ENCODE measurements at places on chromosomes 11 and 22.
A peak's percentile ranks its signal among the peaks of the same experiment; 100 is the strongest.

DNA sequence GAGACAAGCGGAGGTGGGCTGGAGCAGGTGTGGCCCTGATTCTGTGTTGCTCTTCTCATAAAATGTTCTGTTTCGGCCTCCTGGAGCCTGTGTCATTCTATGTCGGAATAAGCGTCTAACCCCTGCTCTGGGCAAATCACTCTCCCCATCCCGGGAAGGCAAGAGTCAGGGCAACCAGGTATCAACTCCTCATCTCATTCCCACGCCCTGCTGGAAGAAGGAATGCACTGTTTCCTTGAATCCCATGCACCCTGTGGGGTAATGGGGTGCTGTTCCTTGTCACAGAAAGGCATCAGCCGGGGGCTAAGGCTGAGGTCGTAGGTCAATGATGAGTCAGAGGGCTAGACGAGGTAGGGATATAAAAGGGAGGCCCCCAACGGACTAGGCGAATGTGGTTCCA lies 2.6 kb downstream of the FAM180B start:
- DNase-seq = no peak

GRCh38 chr22:24187731-24188644 lies 6.7 kb downstream of the SUSD2 start:
- DNase-seq = no peak

- no peak for DNase-seq
Measured at GRCh38 chr11:30406978-30407762, 84.3 kb downstream of the ARL14EP start.

- DNase-seq = no peak
Measured at GRCh38 chr11:69663326-69663725, 11.8 kb downstream of the LTO1 start.

DNA sequence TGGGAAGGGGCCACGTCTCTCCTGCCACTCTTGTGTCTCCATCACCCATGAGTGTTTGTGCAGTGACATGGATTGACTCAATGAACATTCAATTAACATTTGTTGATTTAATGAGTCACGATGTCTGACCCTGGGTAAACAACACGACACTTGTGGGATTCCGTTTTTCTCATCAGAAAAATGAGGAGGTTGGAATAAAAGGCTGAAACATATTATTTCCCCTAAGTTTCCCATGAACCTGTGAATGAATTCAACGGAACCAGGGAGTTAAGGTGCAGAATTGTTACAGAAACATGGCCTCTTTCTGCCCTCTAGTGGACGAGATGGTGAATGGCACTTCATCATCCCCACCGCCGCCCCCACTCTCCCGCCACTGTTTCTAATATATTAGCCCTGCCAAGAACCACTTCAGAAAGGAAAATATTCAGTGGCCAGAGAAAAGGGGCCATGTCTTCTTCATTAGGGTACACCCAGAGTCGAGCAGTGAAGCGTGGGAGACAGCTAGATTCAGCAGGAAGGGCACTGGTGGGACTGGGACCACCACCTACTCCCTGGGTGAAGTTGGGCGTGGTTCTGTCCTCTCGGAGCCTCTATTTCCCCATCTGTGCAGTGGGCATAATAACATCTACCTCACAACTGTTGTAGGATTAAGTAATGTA lies 46.3 kb upstream of the SYT13 start:
- peak; percentile 72 for DNase-seq

DNA sequence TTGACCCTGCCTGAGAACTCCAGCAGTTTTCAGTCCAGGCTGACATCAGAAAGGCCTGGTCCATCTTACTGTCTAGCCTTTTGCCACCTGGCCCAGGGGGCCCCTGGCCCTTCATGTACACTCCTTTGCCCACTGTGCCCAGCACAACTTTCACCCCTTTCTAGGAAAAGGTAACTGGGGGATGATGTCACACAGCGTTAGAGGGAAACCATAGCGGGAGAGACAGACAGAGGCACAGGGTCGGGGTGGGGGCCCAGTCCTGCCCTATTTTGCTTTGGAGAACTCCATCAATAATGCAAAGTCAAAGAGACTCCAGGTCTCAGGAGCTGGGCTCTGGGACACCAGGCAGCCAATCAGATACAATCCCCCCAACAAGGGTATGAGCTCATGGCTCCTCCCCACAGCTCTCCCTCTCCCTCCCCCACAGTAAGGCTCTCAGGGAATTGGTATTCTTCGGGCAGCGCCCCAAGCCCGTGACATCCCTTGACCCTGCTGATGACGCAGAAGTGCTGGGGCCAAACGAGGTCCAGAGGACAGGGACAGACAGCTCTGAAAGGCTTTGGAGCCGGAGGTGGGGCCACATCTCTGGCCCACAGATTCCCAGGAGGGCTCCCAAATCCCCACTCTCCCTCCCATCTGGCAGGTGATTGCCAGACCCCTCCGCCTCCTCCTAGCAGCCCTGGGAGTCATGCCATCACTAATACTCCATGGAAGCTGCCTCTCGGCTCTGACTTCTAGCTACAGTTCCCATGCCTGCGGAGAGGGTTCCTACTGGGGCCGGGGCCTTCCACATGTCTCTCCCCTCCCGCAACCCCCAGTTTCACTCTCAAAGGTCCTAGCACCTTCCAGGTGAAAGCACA lies 5.9 kb downstream of the USP2 start:
- DNase-seq = no peak

DNA sequence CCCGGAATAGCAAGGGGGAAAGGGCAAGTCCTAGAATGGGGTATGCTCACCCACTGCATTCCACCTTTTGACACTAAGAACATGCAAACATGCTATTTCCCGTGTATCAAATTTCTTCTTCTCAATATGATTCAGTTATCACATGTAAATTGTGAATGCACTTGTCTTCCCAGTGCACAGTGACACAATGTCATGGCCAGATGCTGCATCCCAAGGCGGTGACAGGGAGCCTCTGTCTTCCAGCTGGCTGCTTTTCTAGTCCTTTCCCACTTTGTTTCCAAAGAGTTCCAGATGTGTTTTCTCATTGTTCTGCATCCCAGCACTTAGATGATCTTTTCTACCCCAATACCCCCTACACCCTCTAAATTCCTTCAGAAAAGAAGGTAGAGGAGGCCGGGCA lies 12.4 kb downstream of the SLC25A18 start:
- DNase-seq = no peak
